ENCODE measurements at places on chromosomes 2 and 18.

DNA sequence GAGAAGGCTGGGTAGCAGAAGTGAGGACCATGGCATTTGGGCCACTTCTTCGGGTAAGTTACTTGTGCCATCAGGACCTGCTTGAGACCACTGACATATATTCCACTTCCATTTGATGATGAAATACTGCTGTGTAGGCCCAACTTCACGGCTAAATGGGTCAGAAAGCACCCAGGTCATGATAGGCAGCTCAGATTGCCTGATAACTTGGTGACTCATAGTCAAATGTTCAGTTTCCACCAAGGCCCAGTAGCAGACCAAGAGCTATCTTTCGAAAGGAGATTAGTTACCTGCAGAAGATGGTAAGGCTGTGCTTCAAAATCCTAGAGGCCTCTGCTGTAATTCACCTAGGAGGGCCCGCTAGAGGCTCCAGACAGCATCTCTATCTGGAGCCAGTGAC, 31.8 kb upstream of the MEX3C start:
- DNase-seq, result no peak

DNA sequence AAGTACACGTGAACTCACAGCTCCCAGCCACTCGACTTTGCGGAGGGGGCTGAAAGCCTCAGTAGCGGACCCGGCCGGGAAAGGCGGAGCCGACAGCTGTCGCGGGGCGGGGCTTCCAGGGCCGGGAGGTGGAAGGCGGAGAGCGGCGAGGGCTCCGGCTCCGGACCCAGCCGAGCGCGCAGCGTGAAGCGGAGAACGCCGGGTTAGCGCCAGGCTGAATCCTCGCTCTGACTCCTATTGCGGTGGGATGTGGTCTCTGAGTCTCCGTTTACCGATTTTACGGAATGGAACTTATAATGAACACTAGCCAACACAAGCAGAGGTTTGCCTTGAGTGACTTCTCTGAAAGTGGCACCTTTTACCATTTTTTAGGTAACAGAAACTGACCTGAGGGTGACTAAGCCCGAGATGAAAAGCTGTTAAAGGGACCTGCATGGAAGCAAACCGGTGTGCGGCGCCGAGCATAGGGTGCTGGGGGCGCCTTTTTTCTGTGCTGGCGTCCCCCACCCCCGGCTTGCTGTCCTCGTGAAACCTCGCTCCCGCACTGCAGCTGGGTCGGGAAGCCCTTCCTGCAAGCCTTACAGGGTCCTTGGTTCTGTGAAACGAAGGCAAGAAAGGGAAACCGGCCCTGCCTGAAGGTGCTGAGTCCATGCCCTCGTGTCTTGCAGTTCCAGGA, 72.9 kb downstream of the EN1 start:
- DNase-seq, result peak; percentile 33

GRCh38 chr2:201261906-201262305, 1.6 kb downstream of the CASP8 start:
- DNase-seq, result no peak

DNA sequence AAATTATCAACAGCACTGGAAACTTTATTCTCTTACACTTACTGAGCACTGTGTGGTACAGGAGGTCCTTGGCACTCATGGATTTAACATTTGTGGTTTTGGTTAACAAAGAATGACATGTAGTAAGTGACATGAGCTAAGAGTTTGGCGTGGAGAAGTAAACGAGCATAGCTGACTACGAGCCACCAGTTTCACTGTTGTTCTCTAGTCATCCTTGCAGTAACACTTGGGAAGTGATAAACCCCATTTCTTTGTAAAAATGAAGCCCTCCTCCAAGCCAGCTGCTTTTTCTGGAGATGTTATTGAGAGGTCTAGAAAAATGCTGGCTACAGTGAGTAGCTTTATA, 32.7 kb downstream of the QPCT start:
- no peak for DNase-seq

GRCh38 chr2:85661139-85661858, 6.7 kb downstream of the SFTPB start:
- DNase-seq, result no peak

- DNase-seq, result peak; percentile 44
Observed at GRCh38 chr2:19900931-19901441, 797 bp downstream of the TTC32 start.

- no peak for DNase-seq
Observed at GRCh38 chr2:137192366-137193310, 427.3 kb downstream of the THSD7B start.

- no peak for DNase-seq
Observed at GRCh38 chr18:33432857-33433256, 7.7 kb downstream of the CCDC178 start.

DNA sequence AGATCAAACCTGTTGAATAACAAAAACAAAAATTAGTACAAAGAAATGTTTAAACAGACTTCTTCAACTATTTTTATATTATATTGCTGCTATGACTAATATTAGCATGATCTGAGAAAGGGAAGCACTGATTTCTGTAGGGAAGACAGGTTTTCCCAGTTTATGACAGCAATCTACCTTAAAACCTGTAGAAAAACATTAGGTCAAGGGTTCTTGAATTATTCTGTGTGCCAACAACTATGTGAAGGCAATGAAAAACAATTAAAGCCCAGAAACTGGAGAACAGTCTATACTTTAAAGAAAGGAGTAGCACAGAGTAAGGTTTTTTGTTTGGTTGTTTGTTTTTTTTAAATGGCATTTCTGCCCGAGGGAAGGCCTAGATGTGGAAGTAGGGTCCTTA, 23.3 kb downstream of the PUM2 start:
- no peak for DNase-seq

DNA sequence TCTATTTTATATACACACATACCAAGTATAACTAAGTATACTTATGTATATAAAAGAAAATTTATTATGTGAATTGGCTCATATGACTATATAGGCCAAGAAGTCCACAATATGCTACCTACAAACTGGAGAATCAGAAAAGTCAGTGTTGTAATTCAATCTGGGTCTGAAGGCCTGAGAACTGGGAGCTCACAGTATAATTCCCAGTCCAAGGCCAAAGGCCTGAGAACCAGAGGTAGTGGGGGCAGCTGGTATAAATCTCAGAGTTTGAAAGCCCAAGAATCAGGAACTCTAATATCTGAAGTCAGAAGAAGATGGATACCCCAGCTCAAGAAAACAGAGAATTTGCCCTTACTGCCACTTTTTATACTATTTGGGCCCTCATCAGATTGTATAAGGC, 38.9 kb upstream of the TFPI start:
- no peak for DNase-seq

DNA sequence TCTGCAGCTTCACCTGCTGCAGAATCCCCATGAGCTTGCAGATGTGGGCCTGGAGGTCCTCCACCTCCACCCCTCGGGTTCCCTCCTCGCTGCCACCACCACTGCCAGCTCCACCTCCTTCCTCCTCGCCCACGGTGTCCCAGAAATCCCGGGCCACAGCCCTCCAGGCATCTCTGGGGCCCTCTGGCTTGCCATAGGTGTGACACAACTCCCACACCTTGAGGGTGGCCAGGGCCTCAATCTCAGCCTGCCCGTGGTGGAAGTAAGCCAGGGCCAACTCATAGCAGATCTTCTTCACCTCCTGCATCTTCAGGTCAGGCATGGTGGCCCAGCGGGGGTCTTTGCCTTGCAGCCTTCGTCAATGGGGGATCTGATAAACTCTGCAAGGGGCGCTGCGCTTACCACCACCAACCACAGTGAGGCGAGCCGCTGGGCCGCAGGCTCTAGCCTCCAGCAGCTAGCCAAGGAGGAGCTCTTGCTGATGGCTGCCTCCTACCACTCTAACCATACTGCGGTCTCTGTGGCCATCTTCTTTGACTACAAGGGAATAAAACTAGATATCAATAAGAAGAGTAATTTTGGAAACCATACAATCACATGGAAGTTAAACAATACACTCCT, 36.1 kb upstream of the ANKRD62 start:
- DNase-seq, result no peak

DNA sequence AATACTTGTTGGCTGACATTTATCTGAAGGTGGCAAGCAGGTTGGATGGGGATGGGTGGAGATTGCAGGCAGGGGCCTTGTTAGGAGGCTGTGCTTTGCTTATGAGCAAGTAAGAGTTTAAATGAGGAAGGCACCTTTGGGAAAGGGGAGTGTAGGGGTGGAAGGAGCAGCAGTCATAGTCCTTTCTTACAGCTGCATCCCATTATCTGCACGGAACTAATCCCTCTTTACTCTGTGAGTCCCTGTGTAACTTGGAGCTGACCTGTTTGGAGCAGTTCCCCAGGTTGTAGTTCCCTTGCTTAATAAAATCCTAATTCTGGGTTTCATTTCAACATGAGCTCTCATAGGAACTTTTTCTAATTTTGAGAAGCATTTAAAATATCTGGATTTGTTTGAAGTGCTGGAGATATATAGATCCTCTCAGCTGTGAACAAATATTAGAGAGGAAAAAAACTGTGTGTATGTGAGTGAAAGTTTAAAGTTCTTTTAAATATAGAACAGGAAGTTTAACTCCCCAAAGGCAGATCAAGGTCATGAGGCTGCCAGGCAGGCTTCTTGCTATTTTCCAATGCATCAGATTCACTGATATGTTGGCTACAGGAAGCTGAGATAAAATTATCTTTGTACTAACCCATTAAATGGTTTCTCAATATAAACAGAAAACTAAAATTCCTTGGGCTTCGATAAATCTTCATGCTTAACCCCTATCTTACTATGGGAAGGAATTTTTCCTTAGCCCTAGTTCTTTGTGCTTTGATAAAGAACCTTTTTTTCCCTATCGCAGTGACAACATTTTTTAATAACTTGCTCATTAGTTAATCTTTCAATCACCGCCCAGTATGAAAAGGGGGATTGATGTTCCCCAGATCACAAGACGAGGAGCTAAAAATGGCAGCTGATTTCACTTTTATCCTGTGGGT, 104.6 kb upstream of the EML6 start:
- no peak for DNase-seq

- DNase-seq, result no peak
Observed at GRCh38 chr2:239610457-239611221, 209.8 kb upstream of the HDAC4 start.

DNA sequence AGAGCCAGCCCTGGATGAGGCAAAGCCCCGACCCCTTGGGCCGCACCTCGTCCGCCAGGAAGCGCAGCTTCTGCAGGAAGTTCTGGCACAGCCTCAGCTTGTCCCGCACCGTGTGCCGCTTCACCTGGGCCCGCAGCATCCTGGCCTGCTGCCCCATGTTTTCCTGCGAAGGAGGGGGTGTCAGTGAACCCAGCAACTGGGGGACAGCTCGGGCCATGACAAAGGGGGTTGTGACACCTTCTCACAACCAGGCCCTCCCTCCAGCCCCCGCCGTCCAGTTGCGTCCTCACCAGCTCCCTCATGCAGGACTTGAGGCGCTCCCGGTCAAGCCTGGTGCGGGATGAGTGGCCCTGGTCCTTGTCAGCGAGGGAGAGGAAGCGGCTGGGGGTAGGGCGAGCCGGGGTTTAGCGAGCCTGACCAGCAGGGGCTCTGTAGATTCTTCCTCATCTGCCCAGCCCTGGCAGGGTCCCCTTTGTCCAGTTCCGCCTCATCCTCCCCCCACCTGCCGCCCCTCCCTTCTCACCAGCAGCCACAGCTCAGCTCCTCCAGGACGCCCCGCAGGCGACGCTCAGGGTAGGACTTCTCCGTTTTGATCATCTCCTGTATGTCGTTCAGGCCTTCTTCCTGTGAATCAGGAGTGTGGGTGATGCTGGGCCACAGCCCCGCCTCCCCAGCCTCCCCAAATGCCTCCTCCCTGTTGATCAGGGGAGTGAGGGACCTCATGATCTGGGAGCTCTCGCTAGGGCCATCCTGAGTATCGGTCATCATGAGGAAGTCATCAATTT, 606 bp downstream of the OTOF start:
- no peak for DNase-seq

DNA sequence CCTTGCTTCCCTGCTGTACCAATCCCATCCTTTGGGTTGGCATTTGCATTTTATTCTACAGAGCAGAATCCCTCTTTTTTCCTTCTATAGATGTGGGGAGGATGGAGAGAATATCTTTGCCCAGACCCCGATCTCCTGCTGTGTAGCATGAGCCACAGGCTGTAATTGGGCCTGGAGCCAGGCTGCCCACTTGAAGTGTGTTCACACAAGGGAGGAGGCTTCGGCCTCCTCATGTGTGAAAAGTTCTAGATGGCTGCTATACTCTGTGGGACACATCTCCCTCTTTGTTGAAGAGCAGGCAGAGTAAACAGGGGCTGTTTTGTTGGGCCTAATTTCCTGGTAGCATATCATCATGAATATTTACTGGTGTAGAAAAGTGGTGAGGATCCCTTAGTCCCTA, 126.3 kb downstream of the XRCC5 start:
- DNase-seq, result no peak

DNA sequence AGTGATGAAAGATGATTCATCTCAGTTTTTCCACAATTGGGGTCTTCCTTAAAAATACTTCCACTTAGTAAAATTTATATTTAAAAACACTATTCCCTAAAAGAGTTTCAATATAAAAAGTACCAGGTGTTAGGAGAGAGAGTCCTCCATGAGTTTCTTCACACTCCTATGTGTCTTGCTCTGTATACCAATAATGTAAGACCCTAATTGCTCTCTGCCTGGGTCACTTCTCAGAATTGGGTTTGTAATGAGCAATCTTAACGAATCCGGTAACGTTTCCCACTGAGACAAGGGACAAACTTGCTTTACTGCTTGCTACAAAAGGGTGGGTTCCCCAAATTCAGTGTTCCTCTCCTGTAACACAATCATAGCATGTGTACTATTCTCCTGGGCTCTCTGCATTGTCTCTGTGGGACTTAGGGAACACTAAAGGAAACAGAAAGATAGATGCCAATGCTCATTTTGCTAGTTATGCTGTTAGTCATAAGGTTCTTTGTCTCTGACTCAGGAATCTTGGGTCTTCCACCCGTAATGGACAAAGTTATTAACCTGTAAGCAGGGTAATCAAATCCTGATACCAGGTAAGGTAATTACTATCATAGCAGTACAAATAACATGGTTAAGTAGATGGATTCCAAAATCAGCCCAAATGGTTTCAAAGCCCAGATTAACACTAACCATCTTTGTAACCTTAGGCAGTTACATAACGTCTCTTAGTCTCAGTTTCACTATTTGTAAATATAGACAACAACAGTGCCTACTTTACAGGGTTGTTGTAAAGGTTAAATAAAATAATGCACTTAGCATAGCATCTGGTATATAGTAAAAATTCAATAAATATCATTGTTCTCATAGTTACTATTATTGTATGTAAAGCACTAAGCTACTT, 46.3 kb downstream of the ITSN2 start:
- no peak for DNase-seq

- DNase-seq, result no peak
Observed at GRCh38 chr2:204205538-204205937, 269.0 kb downstream of the ICOS start.

GRCh38 chr2:9680082-9680481, 49.3 kb upstream of the YWHAQ start:
- DNase-seq, result no peak

Data from Caki2 (cell line).